ENCODE measurements at places on chromosomes 5 and 9. TPM values are rescaled to one million over a fixed set of nuclear protein-coding genes. Genes with fewer than 3 reads are reported as not detected.

The TIMD4 gene
- 2.0 TPM for total RNA-seq

DNA sequence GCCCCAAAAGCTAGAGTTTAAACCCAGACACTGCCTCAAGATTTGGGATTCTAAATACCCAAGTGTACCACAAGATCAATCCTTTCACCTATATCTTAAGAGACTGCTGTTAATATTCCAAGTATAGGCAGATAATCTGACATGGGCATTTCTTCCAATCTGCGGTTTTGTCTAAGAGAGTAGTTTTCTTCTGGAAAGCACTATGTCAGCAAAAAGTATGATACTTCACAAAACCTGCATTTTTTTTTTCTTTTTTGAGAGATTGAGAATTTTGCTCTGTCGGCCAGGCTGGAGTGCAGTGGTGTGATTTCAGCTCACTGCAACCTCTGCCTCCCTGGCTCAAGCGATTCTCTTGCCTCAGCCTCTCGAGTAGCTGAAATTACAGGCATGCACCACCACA, 190.7 kb upstream of the TYRP1 start:
- H3K27ac ChIP-seq = no peak overlapping the region
- no peak for DNase-seq
- no peaks in the 10 kb centered on the region for H3K36me3 ChIP-seq
- H3K4me1 ChIP-seq = no peaks in the 10 kb centered on the region
- no peaks in the 10 kb centered on the region for H3K27me3 ChIP-seq

- DNase-seq = no peak
- H3K4me1 ChIP-seq = no peaks in the 10 kb centered on the region
- H3K4me3 ChIP-seq = no peak overlapping the region
- no peaks in the 10 kb centered on the region for H3K27me3 ChIP-seq
- 0 out of 2 replicates have a peak, but pooled peaks cover 2% of the 10 kb centered on the region for H3K36me3 ChIP-seq
- no peak overlapping the region for H3K27ac ChIP-seq
These were observed 16.7 kb downstream of the TCF7 start for GRCh38 chr5:134131165-134131564.

DNA sequence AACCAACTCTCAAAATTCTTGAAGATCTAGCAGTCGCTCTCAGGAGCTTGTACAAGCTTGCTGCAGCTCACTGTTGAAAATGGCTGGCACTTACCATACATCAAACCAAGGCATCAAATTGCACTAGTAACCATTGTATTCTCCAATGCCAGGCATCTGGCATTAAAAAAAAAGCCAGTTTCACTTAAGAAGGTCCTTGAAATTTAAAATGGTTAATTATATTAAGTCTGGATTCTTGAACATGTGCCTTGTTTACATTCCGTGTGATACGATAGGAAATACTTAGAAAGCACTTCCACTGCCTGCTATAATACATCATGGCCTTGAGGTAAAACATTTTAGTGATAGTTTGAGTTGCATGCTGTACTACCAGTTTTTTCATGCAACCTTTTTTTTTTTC, 300.7 kb downstream of the KDM4C start:
- no peak overlapping the region for H3K4me3 ChIP-seq
- H3K36me3 ChIP-seq = no peaks in the 10 kb centered on the region
- no peak for DNase-seq
- H3K4me1 ChIP-seq = no peaks in the 10 kb centered on the region
- no peaks in the 10 kb centered on the region for H3K27me3 ChIP-seq
- no peak overlapping the region for H3K27ac ChIP-seq

- H3K27ac ChIP-seq = no peak overlapping the region
- H3K36me3 ChIP-seq = no peaks in the 10 kb centered on the region
- DNase-seq = no peak
- no peaks in the 10 kb centered on the region for H3K4me1 ChIP-seq
- H3K27me3 ChIP-seq = no peaks in the 10 kb centered on the region
These were observed 43.1 kb upstream of the DMRT3 start for GRCh38 chr9:933356-933755.

DNA sequence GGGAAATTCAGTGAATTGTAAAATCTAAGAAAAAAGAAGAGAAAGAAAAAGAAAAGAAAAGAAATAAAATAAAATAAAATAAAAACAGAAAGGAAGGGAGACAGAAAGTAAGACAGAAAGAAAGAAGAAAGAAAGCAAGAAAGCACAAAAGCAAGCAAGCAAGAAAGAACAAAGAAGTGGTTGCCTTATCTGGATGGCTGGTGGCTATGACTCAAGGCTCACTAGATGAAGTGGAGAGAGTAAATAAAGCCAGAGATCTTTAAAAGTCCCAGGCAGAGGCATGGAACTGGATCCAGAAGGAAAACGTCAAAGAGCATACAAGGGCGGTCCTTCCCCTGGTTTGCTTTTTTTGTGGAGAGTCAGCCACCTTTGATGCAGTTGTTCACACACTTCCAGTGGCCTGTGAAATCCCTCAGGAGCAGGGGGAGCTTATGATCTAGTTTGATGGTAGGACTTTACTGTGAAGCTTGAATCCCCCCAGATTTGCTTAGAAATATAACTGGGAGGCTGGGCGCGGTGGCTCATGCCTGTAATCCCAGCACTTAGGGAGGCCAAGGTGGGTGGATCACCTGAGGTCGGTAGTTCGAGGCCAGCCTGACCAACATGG, 176.7 kb upstream of the HMHB1 start:
- peak; percentile 20 for DNase-seq
- no peak overlapping the region for H3K4me3 ChIP-seq
- H3K27me3 ChIP-seq = no peaks in the 10 kb centered on the region
- peaks cover 54% of the 10 kb centered on the region for H3K4me1 ChIP-seq
- peak overlapping the region; percentile 28 for H3K27ac ChIP-seq
- H3K36me3 ChIP-seq = no peaks in the 10 kb centered on the region

The TBC1D9B gene
- total RNA-seq = 107 TPM

The C5orf58 gene
- not detected for total RNA-seq

DNA sequence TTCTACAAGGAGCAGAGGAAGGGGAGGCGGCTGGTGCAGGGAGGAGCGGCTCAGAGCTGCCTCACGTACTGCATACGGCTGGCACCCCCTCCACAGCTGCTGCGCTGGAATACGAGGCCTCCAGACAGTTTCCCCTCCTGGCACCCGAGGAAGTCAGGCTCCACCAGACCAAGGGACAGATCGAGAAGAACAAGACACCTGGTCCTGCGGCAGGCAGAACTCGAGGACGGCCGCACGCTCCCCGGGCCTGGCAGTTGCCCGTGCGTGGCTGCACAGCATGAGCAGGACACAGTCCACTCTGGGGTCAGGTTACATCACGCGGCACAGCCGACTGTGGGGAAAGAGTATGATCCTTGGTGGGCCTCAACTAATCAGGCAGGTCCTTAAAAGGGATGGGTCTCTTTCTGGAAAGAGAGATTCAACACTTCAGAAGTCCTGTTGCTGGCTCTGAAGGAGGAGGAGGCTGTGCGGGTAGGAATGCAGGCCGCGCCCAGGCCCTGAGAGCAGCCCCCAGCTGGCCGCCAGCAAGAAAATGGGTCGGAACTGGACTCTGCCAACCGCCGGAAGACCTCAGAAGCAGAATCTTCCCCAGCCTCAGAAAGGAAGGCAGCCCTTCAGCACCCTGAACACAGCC, 11.6 kb downstream of the UBAC1 start:
- DNase-seq = no peak
- H3K4me3 ChIP-seq = no peak overlapping the region
- H3K36me3 ChIP-seq = peaks cover 2% of the 10 kb centered on the region
- no peaks in the 10 kb centered on the region for H3K27me3 ChIP-seq
- H3K27ac ChIP-seq = peak overlapping the region; percentile 51
- peaks cover 22% of the 10 kb centered on the region for H3K4me1 ChIP-seq

The PCDHGA4 gene
- total RNA-seq = 0.54 TPM

- DNase-seq = no peak
- H3K27me3 ChIP-seq = no peaks in the 10 kb centered on the region
- no peaks in the 10 kb centered on the region for H3K4me1 ChIP-seq
These were observed 74.5 kb downstream of the APTX start for GRCh38 chr9:32926911-32927310.

- H3K27me3 ChIP-seq = no peaks in the 10 kb centered on the region
- no peak overlapping the region for H3K4me3 ChIP-seq
- no peaks in the 10 kb centered on the region for H3K36me3 ChIP-seq
- no peak overlapping the region for H3K27ac ChIP-seq
- no peak for DNase-seq
These were observed 548.6 kb upstream of the TLE4 start for GRCh38 chr9:79023134-79023580.

GRCh38 chr5:11902201-11902619, 2.0 kb downstream of the CTNND2 start:
- H3K4me1 ChIP-seq = no peaks in the 10 kb centered on the region
- H3K36me3 ChIP-seq = no peaks in the 10 kb centered on the region
- no peak overlapping the region for H3K4me3 ChIP-seq
- H3K27ac ChIP-seq = no peak overlapping the region
- no peaks in the 10 kb centered on the region for H3K27me3 ChIP-seq
- DNase-seq = no peak

The NTNG2 gene
- not detected for total RNA-seq

The HAPLN1 gene
- total RNA-seq = 4.9 TPM

DNA sequence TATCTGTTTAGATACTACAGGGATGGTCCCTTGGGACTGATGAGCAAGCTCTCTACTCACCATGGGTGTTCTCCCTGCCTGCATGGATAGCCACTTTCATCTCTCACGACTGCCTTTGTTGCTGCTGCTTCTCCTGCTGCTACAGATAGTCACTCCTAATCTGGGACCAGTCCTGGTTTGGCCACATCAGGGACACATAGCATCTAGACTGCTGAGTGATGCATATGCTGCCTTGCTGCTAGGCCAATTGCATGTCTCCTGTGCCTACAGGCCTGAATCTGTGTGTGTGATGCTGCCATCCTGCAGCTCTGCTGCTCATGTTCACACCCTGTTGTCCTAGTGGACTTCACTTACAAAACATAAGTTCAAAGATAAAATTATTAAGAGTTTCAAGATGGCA, 297.1 kb downstream of the HCN1 start:
- H3K4me1 ChIP-seq = no peaks in the 10 kb centered on the region
- H3K27ac ChIP-seq = no peak overlapping the region
- H3K36me3 ChIP-seq = no peaks in the 10 kb centered on the region
- no peak overlapping the region for H3K4me3 ChIP-seq
- DNase-seq = no peak

The IFNA5 gene
- total RNA-seq = not detected

The IL17B gene
- total RNA-seq = not detected

The TENT4A gene
- 36.7 TPM for total RNA-seq

GRCh38 chr5:115098041-115098702, 71.5 kb downstream of the TRIM36 start:
- H3K27me3 ChIP-seq = no peaks in the 10 kb centered on the region
- no peaks in the 10 kb centered on the region for H3K4me1 ChIP-seq
- H3K27ac ChIP-seq = no peak overlapping the region
- H3K36me3 ChIP-seq = no peaks in the 10 kb centered on the region
- no peak for DNase-seq

GRCh38 chr9:127014216-127014909, 99.8 kb downstream of the RALGPS1 start:
- no peak overlapping the region for H3K27ac ChIP-seq
- no peak overlapping the region for H3K4me3 ChIP-seq
- no peaks in the 10 kb centered on the region for H3K36me3 ChIP-seq
- no peak for DNase-seq
- no peaks in the 10 kb centered on the region for H3K4me1 ChIP-seq

The PTGR1 gene
- 46.9 TPM for total RNA-seq

DNA sequence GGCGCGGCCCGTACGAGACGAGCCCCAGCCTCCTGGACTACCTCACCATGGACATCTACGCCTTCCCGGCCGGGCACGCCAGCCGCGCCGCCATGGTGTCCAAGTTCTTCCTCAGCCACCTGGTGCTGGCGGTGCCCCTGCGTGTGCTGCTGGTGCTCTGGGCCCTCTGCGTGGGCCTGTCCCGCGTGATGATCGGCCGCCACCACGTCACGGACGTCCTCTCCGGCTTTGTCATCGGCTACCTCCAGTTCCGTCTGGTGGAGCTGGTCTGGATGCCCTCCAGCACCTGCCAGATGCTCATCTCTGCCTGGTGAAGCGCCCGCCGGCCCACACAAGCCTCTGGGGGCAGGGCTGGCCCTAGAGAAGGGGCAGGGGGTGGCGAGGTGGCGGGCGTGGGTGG, 18.5 kb downstream of the PLPP7 start:
- H3K4me3 ChIP-seq = no peak overlapping the region
- H3K4me1 ChIP-seq = peaks cover 13% of the 10 kb centered on the region
- no peaks in the 10 kb centered on the region for H3K36me3 ChIP-seq

Measured in Caco-2 (cell line).